MM.1S (cell line): ENCODE measurements at places on chromosomes 1 and 21.

GRCh38 chr21:21163904-21164303, 165.7 kb downstream of the NCAM2 start:
- DNase-seq = peak; percentile 64

DNA sequence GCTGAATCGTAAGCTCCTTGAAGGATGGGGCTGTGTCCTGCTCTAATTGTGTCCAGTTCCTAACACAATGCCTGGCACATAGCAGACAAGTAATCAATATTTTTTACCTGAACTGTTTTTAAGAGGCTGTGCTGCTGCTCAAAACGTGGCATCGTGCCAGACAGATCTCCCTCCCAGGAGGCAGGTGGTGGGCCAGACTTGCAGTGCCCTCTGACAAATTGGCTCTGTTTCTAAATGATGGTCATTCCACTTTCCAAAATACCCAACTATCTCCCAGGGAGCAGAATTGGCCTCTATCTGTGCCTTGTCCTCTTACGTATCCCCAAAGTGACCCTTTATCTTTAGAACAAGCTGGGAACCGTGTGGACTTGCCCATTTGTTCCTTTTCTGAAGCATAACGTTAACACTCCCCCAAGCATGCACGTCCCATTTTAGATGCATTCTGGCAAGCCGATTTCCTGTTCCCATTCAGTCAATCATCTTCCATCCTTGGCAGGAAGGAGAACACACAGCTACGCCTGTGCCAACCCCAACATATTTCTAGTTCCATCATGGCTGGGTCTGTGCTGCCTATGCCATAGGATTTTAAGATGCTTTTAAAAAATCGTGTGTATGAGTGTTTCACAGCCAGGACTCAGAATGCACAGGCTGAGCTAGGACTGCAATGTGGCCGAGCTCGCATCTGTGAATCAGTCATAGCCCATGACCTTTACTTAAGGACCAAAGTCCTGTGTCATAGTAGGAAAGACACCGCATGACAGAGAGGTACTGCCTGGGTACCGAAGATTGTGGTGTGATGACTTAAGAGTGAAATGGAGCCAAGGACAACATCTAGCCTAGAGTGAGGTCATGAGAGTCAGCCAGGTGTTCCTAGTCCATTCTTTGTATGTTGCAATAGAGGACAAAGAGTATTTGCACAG, 408.6 kb downstream of the PRDM2 start:
- no peak for DNase-seq

GRCh38 chr1:109909561-109909960, 1.1 kb upstream of the CSF1 start:
- DNase-seq = no peak

- no peak for DNase-seq
Observed at GRCh38 chr1:198598796-198599321, 40.0 kb upstream of the PTPRC start.

GRCh38 chr1:108716437-108717230, 3.9 kb downstream of the FNDC7 start:
- no peak for DNase-seq

- DNase-seq = no peak
Observed at GRCh38 chr1:202659974-202660373, 50.3 kb downstream of the SYT2 start.

GRCh38 chr1:87165177-87165576, 163.5 kb upstream of the LMO4 start:
- no peak for DNase-seq

DNA sequence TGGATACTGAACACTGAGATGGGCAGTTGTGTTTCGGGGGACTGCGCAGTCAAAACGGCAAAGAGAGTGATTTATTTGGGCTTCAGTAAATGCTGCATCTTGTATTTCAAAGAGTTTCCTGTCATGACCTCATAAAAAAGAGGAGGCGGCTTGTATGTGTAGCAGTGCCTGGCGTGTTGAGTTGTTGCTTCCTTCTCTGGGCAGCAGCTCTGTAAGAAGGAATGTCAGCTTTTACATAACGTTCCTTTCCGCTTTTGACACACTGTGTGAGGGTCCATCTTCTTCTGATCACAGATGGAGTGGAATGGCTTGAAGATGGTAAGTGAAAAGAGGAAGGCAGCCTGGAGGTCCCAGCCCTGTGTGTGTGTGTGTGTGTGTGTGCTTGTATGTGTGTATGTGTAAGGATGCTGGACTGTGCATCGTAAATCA, 941 bp downstream of the ELAVL4 start:
- no peak for DNase-seq

GRCh38 chr1:59682396-59683080, 132.2 kb upstream of the HOOK1 start:
- no peak for DNase-seq

DNA sequence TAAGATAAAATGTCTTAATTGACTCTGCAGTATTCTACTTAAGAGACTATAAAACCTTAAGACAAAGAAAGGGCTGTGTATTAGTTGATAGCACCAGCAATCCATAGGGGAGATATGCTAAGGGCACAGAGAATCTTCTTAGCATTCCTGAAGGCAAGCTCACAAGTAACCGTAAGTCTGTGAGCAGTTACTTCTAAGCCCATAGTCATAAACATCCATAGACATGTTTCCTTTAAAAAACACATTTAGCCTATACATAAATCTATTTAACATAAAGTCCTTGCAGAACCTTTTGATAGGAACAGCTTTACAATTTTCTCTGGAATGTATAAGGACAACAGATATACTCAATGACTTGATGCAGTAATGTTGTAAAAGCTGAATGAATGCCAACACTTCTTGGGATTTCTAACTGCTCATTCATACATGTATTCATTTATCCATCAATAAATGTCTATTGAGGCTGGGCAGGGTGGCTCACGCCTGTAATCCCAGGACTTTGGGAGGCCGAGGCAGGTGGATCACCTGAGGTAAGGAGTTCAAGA, 6.3 kb upstream of the ERRFI1 start:
- DNase-seq = no peak

DNA sequence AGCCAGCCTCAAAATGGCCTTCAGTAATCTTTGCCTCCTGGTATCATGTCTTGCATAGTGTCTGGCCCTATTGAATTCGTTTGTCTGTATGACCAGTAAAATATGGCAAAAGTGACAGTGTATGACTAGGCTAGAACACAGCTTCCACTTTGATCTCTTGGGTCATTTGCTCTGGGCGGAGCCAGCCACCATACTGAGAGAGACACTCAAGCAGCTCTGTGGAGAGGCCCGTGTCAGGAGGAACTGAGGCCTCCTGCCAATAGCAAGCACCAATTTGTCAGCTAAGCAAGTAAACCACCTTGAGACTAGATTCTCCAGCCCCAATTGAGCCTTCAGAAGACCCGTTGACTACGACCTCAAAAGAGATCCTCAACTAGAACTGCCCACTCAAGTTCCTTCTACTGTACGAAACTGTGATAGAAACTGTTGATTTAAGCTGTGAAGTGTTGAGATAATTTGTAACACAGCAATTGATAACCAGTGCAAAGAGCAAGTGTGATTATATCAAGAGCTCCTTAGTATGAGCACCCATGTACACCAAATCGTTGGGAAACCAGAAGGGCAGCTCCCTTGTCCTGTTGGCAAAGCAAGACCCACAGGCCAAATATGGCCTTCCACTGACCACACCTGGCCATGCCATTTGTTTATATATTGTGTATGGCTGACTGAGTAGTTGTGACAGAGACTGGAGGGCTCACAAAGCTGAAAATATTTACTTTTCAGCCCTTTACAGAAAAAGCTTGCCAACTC, 52.7 kb upstream of the SERBP1 start:
- no peak for DNase-seq

DNA sequence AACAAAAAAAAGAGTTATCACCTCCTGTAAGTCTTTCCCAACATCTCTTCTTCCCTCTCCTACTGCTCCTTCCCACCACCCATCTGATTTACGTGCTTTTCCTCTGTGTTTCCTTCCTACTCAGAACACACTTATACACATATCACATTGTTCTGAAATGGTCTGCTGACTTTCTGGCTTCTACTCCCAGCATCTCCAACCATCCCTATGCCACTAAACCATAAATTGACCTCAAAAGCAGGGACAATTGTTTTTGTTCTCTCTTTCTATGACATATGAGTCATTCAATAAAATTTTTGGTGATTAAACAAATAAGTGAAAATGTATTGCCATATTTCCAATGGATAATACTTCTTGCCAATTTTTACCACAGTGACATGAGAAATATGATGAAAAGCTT, 8.2 kb downstream of the GOLPH3L start:
- DNase-seq = no peak

- DNase-seq = peak; percentile 21
Observed at GRCh38 chr1:5992814-5993555, 760 bp upstream of the NPHP4 start.

DNA sequence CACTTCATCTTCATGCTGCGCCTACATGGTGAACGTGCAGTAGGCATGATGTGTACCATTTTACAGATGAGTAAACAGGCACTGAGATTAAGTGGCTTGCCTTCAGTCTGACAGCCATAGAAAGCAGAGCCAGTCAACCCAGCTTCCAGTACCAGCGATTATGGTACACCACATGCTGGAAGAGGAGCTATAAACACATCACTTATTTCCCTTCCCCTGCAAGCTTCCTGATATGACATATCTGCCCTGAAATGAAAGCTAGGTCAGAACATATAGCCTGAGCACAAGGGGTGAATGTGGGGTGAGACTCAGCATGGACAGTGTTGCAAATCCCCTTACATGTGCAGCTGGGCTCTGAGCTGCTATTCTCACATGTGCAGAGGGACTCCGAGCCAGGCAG, 33.8 kb upstream of the IL20 start:
- peak; percentile 45 for DNase-seq

- no peak for DNase-seq
Observed at GRCh38 chr1:110606657-110607535, 738 bp upstream of the KCNA2 start.

DNA sequence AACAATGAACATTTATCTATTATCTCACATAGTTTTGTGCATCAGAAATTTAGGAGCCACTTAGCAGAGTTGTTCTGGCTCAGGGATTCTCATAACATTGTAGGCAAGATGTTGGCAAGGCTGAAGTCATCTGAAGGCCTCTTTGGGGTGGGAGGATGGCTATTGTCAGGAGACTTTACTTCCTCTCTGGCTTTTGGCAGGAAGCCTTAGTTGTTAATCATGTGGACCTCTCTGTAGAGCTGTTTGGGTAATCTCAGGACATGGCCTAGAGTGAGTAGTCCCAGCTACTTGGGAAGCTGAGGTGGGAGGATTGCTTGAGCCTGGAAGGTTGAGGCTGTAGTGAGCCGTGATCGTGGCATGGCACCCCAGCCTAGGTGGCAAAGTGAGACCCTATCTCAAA, 40.2 kb downstream of the RASAL2 start:
- DNase-seq = no peak

DNA sequence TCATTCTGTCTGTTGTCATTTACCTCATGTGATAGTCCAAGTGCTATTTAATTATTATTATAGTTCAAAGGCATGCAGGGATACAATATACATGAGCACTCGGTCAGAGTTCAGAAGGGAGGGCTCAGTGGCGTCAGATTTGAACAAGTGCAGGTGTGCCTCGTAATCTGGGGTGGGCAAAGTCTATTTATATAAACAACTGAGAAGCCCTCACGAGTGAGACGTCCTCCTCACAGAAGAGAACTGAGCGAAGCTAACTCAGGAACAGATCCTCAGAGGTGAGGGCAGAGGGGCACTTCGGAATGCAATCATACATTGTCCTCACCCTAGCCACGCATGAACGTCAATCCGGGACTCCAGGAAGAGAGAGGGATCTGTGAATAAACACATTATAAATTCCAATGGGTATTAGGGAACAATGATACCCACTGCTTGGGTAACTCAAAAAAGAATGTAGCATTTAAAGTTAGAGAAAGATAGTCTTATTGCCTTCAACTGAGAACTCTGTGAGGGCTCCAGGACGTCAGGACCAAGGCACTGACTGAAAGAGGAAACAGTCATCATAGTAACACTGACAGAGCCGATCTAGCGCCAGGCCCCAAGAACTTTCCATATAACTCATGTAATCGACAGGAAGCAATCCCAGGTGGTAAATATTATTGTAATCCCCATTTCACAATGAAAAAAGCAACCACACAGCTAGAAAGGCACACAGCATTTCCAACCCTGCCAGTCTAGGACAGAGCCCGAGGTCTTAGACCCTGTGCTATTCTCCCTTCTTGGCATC, 127.1 kb upstream of the B3GALT2 start:
- DNase-seq = no peak

DNA sequence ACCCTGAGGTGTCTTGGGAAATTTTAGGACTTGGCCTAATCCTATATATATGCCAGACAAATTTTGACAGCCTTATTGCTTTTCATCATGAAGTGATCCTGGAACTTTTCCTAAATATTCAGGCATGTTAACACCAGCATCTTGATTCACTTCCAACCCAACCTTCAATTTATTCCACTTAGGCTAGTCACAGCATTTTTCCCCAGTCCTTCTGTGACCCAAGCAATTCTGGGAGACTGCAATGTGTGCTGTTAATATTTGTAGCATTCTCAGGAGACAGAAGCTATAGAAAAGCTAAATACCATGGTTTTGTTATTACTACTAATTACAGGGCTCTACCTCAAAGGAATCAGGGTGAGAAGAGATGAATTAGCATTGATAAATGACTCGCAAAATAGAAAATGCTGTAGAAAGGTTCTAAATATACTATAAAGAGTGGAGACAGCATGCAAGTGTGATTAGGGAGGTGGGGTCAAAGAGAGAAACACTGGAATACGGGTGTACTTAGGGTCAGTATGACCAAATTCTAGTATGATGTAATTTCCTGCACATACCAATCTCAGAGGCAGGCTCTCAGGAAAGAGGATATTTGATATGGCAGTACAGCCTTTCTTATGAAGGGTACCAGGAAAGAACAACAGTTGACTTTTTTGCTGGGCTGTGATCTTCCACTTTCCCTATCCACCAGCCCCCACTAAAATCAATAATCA, 29.1 kb downstream of the PRRX1 start:
- DNase-seq = no peak

DNA sequence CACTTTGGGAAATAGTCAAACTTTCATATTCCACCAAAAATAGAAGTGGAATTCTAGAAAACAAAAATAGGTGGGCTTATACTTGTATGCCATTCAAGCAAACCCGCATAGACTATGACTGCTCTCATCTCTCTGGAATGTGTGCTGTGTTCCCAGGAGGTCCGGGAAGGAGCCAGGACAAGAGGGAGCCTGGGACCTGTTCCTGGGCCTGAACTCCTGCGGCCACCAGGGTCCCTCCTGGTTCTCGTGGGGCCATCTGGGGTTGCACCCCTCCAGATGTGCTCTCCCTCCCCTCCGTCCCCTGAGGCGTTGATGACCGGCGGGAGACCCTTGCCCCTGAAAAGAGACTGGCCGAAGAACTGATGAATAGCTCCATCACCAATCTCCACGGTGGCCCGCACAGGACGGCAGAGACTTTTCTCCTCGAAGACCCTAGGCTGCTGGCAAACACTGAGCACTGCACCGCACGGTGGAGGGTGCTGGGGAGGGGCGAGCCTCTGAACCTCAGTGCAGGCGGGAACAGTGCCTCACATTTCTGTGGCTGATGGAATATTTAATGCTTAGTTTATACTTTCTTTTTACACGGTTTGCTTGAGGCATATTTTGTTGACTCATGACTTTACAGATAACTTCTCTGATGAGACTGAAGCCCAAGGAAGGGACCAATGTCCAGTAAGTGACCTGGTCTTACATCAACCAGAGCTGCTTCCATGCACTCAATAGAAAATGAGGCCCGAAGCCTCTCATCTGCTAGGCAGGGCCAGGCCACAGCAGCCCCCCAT, 9.6 kb upstream of the ADARB1 start:
- DNase-seq = no peak
